Islet precursor cell (in vitro differentiated cells): ENCODE measurements at places on chromosomes 11 and 22.

DNA sequence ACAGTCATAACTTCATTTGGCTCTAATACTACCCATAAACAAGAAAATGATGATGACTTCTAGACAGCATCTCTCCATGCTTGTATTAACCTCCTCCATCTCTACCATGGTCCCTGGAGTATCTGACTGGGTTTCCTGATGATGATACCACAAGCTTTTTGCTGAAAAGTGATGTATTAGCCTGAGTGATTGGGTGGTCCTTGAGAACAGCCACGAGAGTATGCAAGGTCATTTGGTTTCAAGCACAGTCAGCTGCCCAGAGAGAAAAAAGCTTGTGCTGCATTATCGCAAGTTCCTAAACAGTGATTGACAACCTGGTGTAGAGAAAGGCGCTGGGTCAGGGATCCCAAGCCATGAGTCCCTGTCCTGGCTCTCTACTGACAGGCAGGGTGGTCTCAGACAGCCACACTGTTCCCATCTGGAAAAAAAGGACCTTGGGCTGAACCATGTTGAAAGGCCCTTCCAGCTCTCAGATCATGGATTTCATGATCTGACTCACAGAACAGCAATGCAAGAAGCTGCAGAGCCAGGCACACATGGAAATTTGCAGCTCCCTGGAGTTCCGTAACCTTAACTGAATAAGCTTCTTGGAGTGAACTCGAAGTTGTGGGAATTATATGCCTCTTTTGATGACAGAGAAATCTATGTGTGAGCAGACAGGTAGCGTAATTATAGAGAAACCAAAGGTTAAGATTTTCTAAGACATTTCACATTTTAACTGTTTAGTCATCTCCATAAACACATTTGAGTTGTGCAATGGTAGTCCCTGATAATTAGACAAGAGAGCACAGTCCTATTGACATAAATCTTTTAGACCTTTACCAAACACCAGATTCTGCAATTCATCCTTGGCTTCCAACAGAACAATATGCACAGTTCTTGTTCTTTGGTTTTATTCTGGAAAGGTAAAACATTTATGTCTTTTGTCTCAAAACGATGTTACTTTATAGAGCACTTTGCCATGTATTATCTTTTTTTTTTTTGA is 54.1 kb upstream of the UBASH3B start:
- peak; percentile 86 for DNase-seq

DNA sequence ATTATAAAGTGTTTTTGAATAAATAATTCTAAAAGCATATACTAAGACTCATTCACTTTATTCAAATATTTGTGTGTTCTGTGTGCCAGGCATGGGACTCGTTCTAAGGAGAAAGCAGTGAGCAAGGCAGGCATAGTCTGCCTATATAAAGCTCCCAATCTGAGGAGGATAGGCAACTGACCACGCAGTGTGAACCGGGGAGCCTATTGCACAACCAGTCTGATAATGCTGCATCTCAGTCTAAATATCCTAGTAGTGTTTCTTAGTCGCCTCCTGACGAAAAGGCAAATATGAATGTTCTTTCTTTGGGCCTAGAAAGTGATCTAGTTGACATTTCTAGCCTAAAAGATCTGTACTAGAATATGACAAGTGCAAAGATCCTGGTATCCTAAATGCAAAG is 98.3 kb downstream of the C11orf65 start:
- DNase-seq, result no peak

- DNase-seq, result peak; percentile 78
Observed at GRCh38 chr11:9053316-9054035, 37.9 kb downstream of the SCUBE2 start.

- no peak for DNase-seq
Observed at GRCh38 chr22:19446603-19447329, 745 bp downstream of the C22orf39 start.

DNA sequence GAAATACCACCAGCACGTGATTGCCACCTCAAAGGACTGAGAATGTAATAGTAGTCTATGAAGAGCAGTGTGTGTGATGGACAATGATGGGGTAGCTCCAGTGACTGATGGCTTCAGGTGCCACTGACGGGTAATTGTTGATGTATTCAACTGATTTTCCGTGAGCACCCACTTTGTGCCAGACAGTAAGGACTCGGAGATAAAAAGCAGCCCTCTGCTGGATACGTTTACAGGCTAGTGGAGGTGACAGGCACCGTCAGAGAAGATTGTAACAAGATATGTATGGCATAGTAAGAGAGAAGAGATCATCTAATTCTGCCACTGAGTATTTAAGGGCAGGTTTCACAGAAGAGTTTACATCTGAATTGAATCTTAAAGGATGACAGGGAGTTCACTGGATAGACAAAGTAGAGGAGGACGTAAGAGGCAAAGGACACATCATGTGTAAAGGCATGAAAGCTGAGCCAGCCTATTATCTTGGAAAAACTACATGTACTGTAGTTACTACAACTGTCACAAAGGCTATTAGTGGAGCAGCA is 1.1 kb upstream of the ENTHD1 start:
- DNase-seq, result no peak

DNA sequence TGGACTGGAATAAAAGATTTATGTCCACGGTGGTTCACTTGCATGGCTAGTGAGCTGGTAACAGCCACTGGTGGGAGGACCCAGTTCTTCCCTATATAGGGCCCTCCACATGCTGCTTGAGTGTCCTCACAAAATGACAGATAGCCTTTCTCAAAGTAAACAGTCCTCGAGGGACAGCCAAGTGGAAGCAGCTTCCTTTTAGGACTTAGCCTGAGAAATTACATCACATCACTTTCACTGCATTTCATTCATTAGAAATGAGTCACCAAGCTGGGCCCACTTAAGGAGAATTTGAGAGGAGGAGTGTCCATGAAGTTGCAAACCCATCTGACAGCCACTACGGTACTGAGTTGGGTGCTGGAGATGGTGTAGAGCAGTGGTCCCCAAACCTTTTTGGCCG is 7.0 kb downstream of the ISX start:
- DNase-seq, result peak; percentile 58

- no peak for DNase-seq
Observed at GRCh38 chr22:37559521-37559900, 769 bp upstream of the CDC42EP1 start.
